ENCODE measurements at places on chromosomes 6 and 20.

GRCh38 chr20:46400828-46401477 lies 5.5 kb downstream of the ELMO2 start:
- DNase-seq: peak; percentile 72

DNA sequence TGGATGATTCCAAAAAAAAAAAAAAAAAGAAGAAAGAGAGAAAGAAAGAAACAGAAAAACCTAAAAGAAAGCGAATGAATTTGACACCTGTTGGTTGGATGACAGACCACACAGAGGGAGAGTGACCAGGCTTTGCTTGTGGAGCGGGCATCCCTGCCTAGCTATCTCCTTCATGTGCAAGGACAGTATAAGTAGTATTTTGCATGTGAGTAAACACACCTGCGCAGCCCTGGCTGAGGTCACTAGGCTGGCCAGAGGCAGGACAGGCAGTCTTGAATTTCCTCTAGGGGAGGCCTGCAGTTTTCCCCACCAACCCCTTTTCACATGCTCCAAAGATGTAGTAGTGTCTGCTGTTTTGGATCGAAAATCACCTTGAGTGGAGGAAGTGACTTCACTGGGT lies 126.4 kb downstream of the CCDC170 start:
- DNase-seq: no peak

DNA sequence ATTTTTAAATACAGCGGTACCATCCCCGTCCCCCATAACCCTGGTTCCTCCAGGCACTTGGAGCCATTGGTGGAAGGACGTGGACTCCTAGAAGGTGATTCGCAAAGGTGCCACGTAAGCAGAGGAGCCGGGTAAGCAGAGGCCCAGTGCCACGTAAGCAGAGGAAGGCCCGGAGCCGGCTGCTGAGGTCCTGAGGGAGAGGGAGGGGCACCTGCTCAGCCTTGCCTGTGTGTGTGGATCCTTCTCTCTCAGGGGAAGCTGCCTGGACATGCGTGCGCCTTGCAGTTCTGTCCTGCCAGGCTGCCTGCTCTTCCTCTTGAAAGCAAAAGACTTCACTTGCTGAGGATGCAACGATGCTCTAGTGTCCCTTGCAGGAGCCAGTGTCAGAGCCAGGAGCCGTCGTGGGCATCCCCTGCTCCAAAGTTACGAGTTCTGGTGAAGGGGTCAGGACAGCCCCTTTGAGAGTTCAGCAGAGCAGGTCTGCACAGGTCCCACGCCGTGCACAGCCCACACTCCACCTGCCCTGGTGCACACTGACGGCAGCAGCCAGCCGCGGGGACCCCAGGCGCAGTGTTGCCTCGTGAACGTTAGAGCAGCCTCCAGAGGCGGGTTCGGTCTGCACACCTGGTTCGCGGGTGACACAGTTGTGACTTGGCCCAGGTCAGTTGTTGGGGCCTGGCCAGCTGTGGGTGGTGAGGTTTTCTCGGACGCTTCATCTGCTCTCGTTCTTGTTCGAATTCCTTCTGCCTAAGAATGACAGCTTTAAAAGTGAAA lies 1.9 kb upstream of the NKAIN4 start:
- no peak for DNase-seq

DNA sequence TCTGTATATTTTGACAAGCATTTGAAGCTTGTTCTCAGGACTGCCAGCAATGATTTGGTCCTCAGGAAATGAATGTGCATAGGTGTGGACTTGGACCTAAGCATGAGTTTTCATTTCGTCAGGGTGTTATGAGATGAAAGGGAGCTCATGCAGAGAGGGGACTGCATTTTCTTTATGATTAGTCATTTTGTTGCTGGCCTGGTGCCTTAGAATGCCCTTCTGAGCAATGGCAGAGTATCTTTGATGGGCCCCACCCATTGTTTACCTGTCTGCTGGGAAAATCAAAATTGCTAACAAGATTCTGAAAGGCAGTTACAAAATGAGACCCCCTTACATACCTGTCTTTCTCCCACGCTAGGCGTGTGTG lies 51.5 kb upstream of the MTHFD1L start:
- DNase-seq: no peak

DNA sequence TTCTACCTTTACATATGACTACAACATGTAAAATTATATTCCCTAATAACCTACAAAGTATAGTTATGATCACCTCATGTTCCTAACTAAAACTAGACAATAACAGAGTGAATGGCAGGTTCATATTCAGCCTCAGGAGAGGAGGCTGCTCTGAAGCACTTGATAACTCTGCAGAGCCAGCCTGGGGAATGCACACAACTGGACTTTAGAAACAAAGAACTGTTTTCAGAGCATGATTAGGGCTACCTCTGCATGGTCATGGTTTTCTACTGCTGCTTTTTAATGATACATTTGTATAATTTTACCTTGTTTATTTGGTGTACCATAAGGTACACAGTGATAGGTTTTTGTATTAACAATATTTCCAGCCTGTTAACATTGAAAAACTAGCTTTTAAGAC lies 50.3 kb downstream of the TRPC4AP start:
- DNase-seq: no peak

- DNase-seq: peak; percentile 75
Observed at GRCh38 chr20:41308726-41309413, 8.7 kb downstream of the ZHX3 start.

GRCh38 chr6:76612954-76613353 lies 540.5 kb upstream of the IMPG1 start:
- no peak for DNase-seq

DNA sequence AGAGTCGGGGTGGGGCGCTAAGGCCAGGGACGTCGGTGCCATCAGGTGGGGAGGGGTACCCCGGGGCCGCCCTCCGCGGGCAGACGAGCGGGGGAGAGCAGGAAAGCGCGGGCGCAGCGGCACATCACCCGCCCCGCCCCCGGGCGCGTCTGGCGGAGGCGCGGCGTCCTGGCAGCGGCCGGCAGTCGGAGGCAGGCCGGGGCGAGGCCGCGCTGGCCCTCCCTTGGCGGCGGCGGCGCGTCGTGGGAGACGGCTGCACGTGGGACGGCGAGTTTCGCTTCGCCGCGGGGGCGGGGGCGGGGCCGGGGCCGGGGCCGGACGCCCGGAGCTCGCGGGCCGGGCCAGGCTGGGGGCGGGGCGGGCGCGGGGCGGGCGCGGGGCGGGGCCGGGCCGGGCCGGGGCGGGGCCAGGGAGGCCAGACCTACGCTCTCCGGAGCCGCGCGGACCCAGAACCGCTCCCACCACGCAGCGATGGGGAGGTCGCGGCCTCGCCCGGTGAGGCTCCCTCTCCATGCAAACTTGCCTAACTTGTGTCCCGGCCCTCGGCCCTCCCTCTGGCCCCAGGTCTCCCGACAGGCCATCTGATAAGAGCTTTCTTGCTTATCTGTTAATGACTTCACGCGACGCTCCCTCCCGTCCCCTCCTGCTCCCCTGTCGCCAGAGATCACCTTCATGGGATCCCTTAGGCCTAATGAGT lies 12.5 kb downstream of the ITPR3 start:
- DNase-seq: peak; percentile 52

- no peak for DNase-seq
Observed at GRCh38 chr6:9463311-9463710, 951.6 kb downstream of the TFAP2A start.

- no peak for DNase-seq
Observed at GRCh38 chr6:152110886-152111820, 303.7 kb downstream of the ESR1 start.

DNA sequence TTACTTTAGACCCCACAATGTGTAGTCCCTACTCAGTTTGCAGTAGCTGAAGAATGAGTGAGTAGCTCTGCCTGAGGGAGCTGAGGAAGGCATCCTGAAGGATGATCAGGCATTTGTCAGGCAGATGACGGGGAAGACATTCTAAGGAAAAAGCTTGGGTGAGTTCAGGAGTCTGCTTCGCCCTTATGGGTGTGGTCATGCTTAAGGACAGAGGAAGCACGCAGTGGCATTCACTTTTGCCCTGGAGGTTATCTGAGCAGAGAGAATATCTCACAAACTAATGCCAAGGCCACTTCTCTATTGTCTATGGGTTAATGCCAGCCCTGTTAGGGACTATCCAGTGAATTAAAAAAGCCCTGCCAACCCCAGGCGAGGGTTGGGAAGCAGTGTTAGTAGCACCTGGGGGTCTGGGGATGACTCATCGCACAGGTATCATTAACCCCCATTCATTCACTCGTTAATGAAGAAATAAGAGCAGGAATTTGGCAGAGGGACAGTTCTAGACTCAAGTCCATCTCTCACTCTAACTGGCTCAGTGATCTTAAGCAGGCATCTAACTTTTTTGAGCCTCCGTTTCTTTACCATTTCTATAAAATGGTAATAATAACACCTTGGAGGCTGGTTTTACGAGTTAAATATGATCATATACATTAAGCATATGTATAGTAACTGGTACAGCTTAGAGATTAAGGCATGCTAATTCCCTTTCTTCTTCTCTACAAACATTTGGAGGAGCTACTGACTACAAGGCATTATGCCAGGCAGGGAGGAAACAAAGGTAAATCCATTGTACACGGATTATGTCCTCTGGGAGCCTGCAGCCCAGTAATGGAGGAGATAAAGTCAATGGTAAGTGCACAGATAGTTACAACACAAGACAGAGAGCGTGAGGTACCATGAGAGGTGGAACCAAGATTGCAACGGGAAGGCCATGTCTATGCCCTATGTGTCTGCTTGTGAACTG lies 93.2 kb upstream of the AKIRIN2 start:
- no peak for DNase-seq
